ENCODE measurements at places on chromosomes 6 and 20.

DNA sequence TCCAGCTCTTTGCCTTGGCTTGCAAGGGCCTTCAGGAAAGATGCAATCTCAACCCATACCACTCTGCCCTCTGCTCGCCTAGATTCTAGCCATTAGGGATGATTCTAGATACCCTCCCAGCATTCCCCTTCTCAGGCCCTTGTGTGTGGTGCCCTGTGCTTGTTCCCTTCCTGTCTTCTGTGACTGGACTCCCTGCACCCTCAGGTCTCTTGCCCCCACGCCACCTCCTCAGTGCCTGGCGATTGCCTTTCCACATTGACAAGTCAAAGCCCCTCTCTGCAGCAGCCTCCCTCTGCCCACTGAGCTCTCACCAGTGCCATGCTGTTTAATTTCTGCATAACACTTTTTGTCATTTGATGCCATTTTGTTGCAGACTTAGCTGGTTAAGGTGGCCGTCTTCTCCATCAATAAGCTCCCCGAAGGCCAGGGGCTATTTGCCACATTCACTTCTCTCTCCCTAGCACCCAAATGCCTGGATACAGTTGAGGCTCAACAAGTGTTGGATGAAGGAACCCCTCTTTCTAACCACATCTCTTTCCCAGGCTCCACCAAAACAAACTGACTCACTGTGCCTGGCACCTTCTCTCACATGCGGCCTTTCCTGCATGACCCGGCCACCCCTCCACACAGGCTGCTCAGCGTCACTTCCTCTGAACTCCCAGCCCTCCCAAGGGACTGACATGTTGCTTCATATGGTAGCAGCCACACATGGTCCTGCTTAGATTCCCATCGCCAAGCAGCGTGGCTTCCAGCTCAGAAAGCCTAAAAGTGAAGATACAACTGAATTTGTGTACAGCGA lies 4.6 kb upstream of the TXNDC5 start:
- no peak for DNase-seq

DNA sequence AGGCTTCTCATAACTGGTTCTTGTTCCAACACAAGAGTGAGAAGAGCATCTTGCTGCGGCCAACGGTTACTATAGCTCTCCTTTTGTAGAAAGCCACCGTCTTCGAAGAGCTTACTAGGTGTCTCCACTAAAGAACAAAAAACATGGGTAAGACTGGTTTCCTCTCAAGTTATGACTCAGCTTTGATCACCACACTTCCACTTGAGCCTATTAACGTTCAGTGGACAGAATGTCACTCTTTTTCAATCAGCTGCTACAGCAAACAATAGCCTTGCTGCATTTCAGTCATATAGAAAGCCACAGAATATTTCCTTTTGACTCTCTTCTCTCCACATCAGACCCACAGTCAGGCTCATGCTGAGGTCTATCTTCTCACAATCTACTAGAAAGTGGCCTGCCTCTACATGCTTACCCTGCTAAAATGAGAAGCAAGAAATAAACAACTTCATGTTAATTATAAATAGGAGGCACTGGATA lies 243.5 kb upstream of the PREP start:
- DNase-seq, result no peak

DNA sequence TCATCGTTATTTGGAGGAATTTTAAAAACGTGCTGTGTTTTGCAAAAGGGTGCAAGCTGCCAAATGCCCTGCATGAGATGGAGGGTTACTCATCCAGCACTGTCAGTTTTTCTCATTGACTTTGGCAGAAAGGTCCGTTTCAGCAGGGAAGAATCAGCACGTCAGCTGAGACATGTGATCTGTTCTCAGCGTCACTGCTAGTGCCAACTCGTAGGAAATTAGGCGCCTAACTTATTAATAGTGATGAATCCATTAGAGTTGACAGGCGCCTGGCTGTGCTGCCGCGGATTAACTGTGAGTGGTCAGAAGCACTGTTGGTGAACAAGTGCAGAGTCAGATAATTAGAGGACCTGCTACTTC lies 175.5 kb upstream of the FOXQ1 start:
- no peak for DNase-seq

- no peak for DNase-seq
Observed at GRCh38 chr6:154230393-154230792, 126.2 kb downstream of the IPCEF1 start.

GRCh38 chr6:127907960-127908640 lies 7.2 kb upstream of the THEMIS start:
- no peak for DNase-seq

DNA sequence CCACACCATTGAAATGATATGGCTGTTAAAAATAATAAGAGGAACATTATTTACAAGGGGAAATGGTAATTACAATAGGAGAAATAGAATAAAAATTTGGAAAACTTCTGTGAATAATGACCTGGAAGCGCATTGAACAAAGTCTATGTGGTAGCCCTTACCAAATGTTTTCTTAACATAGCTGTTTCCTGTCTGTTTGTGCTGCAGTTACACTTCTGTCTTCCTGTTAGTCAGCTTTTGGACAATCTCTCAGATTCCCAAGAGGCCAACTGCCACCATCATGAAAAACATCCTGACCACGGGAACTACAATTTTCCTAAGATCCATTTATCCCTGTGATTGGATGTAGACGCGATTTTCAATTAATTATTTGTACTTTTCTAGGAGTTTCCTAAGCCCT lies 754.4 kb upstream of the MARCKS start:
- no peak for DNase-seq

- no peak for DNase-seq
Observed at GRCh38 chr6:17957904-17958620, 29.4 kb downstream of the KIF13A start.

DNA sequence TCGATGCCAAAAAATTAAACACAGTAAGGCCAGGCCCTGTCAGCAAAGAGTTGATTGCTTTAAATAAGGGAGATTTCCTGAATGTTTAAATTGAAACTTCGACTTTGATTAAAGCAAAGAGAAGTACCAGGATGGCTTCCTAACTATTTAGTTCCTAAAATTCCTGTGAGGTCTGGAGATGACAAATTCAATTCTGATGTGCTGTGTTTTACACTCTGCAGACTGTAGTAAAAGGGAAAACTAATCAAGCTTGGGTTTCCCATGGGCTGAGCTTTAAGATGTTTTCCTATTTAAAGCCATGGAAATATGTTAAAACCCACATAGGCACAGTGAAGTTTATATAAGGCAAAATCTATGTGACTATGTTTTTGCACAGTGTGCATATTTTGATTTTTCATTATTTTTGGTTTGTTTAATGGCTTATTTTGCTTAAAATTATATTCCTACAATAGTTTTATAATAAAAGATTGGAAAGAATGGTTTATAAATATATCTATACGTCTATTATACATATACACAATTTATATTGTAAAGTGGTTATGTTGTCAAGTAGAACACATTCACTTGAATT lies 198.5 kb upstream of the EYA4 start:
- DNase-seq, result no peak

- DNase-seq, result no peak
Observed at GRCh38 chr6:29986179-29986781, 43.9 kb downstream of the HLA-A start.

DNA sequence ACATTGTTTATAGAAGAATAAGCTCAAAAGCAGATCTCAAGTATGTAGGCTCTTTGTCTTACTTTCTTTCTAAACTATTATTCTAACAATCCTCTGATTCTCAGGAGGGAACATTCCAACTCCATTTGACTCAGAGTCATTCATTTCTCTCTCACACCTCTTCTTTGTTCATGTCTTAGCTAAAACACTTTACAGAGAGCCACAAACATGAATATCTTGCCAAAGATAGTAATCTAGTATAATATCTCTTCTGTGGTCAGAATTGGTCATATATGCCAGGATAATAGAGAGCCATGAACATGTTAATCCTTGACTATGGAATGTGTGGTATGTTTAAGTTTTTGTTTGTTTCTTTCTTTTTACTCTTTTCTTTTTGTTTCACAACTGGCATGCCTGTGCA lies 456.0 kb upstream of the PTCHD4 start:
- DNase-seq, result no peak

DNA sequence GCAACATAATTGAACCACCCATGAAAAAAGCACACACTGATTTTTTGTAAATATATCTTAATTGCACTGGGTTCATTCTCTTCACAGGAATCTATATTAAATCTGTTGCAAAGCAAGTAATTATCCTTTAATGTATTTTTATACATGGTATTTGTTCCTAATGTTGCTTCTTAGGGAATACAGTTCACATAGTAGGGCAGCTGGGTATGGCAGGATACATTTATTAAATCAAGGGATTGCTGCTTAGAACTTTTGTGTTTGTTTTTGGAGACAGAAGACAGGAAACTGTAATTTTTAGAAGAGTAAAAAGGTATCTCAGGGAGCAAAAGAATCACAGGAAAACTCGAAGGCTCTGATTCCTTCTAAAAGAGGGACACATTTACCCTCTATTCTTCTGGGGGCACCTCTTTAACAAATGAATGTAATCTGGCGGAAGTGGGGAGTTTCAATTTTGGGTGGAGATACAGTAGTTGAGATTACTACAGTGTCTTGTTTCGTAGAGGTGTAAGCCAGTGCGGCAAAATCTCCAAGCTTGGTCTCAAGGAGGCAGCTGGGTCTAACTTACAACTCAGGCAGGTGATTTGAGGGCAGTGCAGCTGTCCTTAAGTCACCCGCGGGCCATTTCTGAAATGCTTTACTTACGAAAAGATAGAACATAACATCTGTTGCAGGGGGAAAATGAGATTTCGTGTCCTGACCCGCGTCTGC lies 812 bp upstream of the SMIM13 start:
- no peak for DNase-seq

DNA sequence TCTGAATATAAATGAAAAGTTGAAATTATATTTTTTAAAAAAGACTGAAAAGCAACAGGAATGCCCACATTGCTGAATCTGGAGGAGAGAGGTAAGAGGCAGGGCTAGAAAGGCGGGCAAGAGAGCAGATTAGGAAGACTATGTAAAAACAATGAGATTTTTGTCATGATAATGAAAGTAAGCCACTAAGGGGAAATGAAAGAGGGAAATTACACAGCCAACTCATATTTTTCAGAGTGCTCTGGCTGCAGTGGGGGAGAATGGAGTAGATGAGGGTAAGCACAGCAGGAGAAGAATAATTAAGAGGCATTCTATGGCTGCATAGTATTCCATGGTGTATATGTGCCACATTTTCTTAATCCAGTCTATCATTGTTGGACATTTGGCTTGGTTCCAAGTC lies 281.9 kb downstream of the PKHD1 start:
- DNase-seq, result no peak

DNA sequence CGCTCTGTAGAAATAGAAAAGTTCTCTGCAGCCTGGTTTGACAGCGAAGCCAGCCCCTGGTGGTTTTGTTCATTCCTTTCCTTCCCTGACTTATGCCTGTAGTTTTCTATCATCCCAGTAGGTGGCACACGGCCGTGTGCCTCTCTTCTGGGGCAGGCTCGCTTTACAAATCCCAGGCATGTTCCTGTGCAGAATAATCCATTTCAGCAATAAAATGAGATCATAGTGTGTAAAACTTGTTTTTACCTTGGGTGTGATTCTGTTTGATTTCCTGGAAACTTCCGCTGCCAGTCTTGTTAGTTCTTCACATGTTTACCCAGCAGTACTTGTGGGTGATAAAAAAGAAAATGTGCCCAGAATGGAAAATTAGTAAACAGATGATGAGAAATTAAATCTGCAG lies 7.4 kb upstream of the INSM1 start:
- peak; percentile 65 for DNase-seq

DNA sequence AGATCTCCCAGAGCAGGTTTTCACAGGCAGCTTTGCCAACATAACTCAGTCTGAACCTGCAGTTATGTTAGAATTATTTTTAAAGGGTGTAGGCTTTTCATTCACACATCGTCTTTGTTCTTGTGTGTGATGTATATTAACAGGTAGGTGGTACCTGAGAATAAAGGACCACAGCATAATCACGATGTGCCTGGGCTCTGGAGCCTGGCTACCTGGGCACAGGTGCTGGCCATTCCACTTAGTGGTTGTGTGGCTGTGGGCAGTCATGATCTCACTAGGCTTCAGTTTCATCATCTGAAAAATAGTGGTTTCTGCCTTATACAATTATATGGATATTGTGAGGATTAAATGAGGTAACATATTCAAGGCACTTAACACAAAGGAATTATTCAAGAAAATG lies 6.4 kb downstream of the CD109 start:
- no peak for DNase-seq

DNA sequence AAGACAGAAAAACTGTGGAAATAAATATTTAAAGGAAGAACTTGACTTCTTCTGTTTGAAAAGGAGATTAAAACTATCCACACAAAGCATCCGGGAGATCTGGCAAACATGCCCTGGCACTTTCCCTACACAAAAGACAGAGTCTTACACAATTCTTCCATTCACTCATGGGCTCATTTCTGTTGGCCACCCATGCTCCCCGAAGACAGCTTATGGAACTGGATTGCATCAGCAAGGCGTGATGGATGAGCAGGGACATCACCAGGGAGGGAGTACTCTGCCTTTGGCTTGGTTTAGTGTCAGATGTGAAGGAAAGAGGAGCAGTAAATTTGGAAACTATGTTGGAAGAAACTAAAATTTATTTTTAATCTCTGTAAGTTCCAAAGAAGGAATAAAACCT lies 379.3 kb downstream of the CD109 start:
- DNase-seq, result no peak

All from NCI-H526 (cell line).